ENCODE measurements at places on chromosomes 13 and 19.

DNA sequence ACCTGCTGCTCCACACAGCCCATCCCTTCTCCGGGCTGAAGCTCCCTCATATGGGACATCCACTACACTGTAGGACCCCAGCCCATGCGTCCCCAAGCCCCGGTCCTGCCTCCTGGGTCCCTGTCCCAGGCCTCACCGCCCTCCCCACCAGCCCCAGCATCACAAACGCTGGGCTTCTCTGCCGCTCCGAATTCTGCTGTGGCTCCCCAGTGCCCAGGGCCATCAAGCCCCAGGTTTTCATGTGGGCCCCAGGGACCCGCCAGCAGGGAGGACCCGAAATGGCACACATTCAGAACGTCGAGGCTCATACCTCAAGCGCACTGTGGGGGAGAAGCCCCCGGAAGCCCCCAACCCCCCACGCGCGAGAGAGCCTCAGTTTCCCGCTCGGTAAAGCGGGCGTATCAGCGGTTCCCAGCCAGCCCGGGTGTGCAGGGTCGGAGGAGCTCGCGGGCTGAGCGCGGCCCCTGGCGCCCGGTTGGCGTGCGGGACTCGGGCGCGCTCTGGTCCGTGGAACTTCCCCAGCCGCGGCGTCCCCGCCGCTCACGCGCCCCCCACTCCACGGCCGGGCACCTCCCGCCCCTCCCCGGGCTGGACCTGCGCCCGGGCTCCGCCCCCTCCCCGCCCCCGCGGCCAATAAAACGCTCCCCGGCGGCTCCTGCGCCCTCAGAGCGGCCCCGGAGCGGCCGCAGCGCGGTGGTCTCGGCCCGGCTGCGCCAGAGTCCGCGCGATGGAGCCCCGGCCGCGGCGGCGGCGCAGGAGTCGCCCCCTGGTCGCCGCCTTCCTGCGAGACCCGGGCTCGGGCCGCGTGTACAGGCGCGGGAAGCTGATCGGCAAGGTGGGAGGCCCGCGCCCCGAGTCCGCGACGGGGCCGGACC is at the start of gene PLK5:
Gene PLK5, plus strand, starts transcription at position 666 of the 875 bp plus-strand sequence. CDS start 2,920 bp downstream, outside the sequence.
- no peak for DNase-seq

DNA sequence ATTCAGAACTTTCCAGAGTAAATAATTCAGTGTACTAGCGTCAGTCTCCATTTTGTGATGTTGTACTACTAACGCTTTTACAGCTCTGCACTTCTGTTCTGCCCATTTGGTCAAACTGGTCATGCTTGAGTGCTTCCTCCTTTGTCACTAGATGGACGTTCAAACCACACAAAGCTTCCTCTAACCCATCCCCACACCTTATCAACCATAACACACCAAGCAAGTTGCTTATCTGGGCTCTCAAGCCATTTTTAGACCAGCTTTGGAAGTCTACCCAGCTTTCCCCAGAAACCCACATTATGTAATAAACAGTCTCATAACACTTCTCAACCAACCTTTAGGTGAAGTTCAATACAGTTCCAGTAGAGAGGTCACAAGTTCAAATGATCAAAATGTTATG is 2.3 kb upstream of the ZNF347 start:
- no peak for DNase-seq

GRCh38 chr13:50380905-50381304 is 365.7 kb downstream of the KCNRG start:
- DNase-seq, result no peak

- no peak for DNase-seq
Measured at GRCh38 chr13:45775401-45775963, 73.4 kb downstream of the CBY2 start.

- peak; percentile 17 for DNase-seq
Measured at GRCh38 chr13:74450964-74451363, 316.8 kb upstream of the KLF12 start.

DNA sequence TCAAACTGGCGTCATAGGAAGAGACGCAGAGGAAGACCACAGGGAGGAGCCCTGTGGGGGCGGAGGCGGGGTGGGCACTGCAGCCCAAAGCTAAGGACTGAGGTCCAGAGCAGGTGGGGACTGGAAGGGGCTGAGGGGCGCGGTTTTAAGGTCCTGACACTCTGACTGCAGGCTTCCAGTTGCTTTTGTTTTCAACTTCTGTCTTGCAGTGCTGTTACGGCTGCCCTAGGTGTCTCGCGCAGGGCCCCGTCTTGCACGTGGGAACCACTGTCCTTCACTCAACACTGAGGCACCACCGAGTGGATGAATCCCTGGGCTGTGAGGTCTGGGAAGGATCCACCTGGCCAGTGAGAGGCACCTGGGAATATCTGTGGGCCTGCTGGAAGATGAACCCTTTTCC is 76.0 kb downstream of the TEX29 start:
- DNase-seq, result no peak

DNA sequence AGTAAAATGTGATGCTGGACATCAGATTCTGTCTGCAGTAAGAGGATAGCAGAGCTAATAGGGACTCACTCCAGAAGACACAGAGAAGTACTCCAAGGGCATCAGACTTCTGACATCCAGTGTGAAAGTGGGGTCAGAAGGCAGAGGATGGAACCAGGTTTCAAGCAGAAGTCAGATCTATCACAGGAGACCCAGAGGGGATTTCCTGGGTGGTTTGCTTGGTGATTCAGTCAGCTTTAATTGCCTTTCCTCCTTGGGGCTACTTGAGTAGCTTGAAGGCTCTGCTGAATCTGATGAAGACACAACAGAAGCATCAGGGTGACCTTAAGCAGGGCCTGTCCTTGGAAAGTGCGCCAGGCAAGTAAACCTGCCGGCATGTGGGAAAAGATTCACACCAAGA is 300.6 kb downstream of the COG6 start:
- no peak for DNase-seq

GRCh38 chr19:11581740-11582139 is 4.3 kb upstream of the ACP5 start:
- DNase-seq, result no peak

DNA sequence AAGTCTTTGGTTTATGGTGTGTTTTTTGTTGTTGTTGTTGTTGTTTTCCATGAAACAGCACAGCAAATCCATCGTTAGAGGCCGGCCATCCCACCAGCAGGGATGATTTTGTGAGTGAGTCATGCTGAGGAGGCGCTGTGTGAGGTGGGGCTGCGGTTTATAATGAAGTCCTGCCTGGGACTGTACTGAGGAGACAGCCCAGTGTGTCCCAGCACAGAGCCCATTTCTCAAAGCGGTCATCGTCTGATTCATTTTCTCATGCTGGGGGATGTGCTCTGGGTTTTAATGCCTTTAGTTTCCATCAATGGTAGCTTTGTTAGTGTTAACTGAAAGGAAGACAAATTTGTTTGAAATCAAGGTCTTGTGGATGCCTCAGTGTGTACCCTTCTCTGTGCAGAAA is 129.3 kb upstream of the SERP2 start:
- no peak for DNase-seq

DNA sequence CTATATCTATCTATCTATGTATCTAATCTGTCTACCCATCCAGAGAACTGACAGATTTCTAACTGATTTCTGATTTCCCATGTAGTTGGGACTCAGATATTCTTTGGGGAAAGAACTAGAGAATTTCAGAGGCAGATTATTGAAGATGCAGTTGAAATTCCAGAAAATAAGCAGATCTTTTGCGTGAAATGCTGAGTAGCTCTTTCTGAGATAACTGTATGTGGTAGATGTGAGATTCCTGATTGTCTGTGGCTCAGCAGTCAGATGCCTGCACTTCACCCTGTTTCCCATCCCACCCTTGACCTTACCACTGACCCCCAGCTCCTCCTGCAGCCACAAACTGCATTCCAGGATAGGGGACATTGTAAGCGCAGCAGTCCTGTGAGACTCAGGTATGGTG is 61.5 kb downstream of the DGKH start:
- no peak for DNase-seq

DNA sequence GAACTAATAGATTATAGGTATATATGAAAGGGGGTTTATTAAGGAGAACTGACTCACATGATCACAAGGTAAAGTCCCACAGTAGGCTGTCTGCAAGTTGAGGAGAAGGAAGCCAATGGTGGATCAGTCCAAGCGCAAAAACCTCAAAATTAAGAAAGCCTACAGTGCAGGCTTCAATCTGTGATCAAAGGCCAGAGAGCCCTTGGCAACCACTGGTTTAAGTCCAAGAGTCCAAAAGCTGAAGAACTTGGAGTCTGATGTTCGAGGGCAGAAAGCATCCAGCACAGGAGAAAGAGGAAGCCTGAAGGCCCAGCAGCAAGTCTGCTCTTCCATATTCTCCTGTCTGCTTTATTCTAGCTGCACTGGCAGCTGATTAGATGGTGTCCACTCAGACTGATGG is 721.3 kb upstream of the PCDH9 start:
- no peak for DNase-seq

GRCh38 chr19:29370276-29370675 is 155.5 kb upstream of the VSTM2B start:
- no peak for DNase-seq

GRCh38 chr13:80278706-80279105 is 62.2 kb downstream of the SPRY2 start:
- DNase-seq, result no peak

- peak; percentile 30 for DNase-seq
Measured at GRCh38 chr19:18379803-18380747, 5.9 kb upstream of the GDF15 start.

- no peak for DNase-seq
Measured at GRCh38 chr13:50320271-50320862, 305.1 kb downstream of the KCNRG start.

- peak; percentile 78 for DNase-seq
Measured at GRCh38 chr13:35593651-35594050, 117.2 kb upstream of the MAB21L1 start.

- DNase-seq, result no peak
Measured at GRCh38 chr13:104782741-104783140, 1716.5 kb upstream of the SLC10A2 start.

DNA sequence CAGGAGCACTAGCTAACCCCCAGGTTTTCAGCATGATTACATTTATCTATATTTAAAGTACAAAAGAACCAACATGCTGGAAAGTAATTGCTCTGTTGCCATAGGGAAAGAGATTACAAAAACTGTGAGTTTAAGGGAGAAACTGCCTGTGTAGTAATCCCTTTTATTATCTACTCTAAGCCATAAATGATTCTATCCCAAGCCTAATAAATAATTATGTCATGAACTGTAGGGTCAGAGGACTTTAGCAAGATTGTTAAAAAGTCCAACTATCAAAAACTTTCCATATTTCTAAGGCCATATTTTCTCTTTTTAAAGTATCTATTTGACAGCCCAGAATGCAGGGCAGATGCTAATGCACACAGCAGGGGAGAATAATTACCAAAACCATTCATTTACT is 573.8 kb upstream of the MIR17HG start:
- peak; percentile 58 for DNase-seq

GRCh38 chr19:1259206-1259875 is 9.8 kb upstream of the CIRBP start:
- peak; percentile 69 for DNase-seq

DNA sequence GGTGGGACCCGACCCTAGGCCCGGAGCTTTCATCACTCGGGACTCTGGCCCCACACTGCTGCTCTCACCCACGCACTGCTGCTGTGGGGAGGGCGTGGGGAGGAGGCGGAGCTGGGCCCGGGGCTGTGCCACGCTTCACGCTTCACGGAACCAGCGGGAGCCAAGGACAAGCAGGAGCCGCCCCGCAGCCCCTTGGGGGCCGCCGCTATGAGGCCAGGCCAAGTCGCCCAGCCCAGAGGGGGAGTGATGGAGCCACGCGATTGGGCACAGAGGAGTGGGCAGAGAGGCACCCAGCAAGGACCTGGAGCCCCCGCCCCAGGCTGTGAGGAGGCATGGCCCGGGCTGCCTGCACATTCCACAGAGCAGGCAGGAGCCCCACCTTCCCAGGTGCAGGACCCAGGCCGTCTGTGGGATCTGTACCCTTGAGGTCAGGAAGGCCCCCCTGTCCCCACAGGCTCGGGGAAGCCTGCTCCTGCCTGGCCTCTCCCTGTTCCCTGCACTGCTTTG is 10.2 kb upstream of the SUPT20H start:
- DNase-seq, result no peak

GRCh38 chr13:91661692-91662490 is 263.5 kb downstream of the GPC5 start:
- no peak for DNase-seq

- no peak for DNase-seq
Measured at GRCh38 chr19:46714444-46715106, 2.3 kb downstream of the PRKD2 start.

DNA sequence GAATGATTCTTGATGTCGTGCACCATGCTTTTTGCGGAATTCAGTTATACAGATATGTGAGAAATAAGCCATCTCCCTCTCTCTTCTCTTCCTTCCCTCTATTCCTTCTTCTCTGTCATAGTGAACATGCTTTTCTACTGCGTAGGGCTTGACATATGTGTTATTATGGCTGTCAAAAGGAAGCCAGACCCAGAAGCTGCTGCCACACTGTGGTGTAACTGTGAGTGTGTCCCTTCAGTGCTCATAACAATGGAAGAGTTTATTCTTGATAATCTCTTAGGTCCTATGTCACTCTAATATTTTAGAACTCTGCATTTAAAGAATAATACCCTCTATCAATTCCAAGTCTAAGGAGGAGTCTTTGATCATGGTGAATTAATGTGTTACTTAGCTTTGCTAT is 208.9 kb upstream of the TMTC4 start:
- no peak for DNase-seq

DNA sequence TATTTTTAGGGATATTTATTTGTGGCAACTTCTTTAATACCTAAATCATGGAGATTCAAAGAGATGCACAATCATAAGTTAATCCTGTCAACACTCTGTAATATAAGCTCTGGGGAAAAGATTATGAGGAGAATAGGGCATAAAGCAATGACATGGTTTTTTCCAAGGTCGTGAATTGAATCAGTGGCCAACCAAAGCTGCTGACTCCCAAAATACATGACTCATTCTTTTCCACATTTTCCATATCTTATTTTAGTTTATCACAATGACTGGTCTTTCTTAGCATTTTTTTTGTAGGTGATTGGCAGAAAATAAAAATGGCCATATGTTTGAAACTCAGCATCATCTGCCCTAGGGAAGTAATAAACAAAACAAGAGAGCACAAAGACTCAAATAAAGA is 28.5 kb upstream of the RBM26 start:
- no peak for DNase-seq

- DNase-seq, result no peak
Measured at GRCh38 chr19:10018786-10019185, 5.5 kb downstream of the RDH8 start.

- DNase-seq, result peak; percentile 98
Measured at GRCh38 chr19:2050991-2051772, at the start of gene MKNK2. TSS of gene MKNK2 (minus strand) at chr19:2051244. CDS start at chr19:2050851, 393 bp downstream.

DNA sequence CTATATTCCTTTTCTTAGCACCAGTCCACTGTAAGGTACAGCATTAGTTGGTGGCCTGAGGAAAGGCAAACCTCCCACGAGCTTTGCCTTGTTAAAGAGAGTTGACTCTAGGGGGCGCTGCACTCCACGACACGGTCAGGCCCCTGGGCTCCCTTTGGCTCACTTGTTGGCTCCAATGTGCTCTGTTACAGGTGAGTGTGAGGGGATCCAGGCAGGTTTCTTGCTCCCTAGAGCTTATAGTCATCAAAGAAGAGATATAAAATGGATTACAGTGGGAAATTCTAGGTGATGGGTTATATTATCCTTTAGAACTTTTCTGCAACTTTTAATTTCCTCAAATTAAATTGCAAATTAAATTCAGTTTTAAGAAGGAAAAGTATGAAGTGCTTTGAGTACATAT is 3.7 kb downstream of the WDR87 start:
- peak; percentile 94 for DNase-seq

All from eye (tissue), 1 donor.